ENCODE measurements at places on chromosomes 12 and 14.

GRCh38 chr14:56660677-56661389, 81.2 kb downstream of the TMEM260 start:
- no peak for DNase-seq

- no peak for DNase-seq
Measured at GRCh38 chr12:1603269-1603993, 9.1 kb upstream of the FBXL14 start.

- no peak for DNase-seq
Measured at GRCh38 chr14:100406505-100407131, 83.5 kb downstream of the SLC25A47 start.

GRCh38 chr12:77648716-77649115, 182.0 kb upstream of the NAV3 start:
- DNase-seq = peak; percentile 13

DNA sequence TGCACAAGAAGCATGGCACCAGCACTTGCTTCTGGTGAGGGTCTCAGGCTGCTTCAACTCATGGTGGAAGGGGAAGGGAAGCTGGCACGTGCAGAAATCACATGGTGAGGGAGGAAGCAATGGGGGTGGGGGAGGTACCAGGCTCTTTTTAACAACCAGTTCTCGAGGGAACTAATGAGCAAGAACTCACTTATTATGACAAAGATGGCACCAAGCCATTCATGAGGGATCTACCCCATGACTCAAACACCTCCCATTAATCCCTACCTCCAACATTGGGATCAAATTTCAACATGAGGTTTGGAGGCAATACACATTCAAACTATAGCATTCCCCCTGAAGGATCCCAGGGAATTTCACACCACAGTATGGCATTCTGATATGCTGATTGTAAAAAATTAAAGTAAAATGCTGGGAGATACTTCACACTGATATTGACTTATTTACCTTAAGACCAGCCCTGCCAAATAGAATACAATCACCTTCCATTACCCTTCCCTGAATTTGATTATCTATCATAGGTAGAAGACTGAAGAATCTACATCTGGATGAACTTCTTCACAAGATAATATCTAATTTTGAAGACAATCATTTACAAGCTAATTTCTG, 201.7 kb upstream of the PLXNC1 start:
- peak; percentile 44 for DNase-seq

DNA sequence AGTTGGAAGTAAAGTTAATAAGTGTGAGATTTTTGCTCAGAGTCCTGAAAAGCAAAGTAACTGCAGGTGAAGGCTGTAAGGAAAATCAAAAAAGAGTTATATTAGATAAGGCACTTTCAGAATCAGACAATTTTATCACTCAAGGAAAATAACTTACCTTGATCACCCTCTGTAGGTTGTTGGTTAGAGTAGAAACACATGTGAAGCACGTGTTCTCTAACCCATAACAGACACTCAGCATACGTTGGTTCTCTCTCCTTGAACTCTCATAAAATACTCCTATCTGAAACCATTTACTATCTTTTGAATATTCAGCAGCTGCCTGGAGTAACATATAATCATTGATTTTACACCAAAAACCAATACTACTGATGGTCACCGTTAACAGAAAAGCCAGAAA, 335.5 kb downstream of the KCNH5 start:
- DNase-seq = no peak

DNA sequence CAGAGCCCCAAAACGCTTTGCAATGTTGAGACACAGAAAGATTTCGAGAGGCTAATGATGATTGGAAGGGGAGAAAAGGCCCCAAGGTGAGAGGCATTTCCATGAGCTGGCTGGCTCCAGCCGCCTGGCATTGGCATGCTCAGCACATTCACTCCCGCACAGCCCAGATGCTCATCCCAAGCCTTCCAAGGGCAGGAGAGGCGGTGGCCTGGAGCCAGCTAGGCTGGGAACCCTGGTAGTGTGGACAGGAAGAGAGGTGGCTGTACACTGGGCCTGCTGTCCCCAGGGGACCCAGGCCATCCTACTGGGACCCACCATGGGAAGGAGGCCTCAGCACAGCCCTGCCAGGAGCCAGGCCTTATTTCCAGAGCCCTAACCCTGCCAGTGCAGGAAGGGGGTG, 72.2 kb downstream of the SPTB start:
- DNase-seq = no peak

GRCh38 chr14:29236848-29237247, 470.3 kb downstream of the FOXG1 start:
- DNase-seq = peak; percentile 59

GRCh38 chr12:109711596-109712461, 1.8 kb upstream of the FAM222A start:
- DNase-seq = no peak

DNA sequence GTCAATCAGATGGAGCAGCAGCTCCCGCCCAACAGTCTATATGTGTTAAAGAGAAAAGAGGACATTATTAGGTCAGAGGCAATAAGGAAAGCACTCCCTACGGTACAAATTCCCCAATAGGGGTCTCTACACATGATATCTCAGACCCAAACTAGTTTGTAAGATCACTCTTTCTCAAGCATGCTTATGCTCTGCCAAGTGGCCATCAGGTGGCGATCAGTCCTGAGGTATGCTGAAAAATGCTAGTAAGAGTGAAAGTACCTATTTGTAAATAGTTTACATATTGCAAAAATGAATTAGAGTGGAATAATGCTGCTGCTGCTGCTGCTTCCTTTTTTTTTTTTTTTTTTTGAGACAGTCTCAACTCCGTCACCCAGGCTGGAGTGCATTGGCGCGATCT, 61.0 kb downstream of the CPM start:
- DNase-seq = no peak

GRCh38 chr12:8681129-8681884, 16.5 kb upstream of the RIMKLB start:
- DNase-seq = no peak

DNA sequence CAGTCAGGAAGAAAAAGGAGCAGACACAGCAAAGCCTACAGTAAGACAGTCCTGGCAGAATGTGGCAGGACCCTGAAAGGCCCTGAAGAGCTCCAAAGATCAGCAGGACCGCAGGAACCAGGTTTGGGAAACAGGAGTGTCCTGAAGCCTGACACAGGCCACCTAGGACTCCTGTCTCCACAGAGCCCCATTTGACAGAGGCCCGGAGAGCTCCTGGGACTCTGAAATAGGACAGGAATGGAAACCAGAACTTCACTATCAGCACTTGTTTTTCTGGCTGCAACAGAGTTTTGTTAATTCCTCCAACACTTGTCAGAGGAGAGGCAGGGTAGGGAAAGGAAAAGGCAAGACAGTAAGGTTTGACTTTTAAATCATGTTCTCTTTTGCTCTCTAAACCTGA, 12.9 kb downstream of the STXBP6 start:
- no peak for DNase-seq

DNA sequence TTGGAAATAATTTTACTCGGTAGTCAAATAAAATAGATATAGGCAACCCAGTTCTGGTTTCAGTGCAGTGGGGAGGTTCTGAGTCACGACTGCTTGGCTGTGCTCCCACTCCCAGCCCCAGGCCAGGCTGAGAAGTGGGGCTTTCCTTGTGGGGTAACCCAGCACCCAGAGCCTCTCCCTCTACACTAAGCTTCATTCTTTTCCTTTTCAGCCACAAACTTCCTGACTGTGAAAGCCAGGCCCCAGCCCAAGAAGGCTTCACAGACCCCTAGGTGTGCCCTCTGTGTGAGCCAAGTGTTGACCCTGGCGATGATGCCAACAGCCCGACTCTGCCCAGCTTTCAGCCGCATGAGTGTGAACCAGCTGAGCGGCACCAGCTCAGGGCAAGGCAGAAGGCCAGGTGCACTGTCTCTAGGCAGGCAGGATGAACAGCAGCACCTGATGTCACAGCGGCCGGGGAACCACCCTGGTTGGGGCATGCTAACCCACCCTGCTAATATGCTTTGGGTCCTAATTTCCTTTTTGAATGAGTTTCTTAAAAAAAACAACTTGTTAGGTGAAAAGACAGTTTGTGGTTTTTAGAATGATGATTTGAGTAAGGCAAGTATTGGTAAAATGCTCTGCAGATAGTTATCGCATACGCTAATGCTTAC, 42.2 kb upstream of the ATP23 start:
- no peak for DNase-seq

- no peak for DNase-seq
Measured at GRCh38 chr12:49632986-49633702, 9.8 kb downstream of the PRPF40B start.

DNA sequence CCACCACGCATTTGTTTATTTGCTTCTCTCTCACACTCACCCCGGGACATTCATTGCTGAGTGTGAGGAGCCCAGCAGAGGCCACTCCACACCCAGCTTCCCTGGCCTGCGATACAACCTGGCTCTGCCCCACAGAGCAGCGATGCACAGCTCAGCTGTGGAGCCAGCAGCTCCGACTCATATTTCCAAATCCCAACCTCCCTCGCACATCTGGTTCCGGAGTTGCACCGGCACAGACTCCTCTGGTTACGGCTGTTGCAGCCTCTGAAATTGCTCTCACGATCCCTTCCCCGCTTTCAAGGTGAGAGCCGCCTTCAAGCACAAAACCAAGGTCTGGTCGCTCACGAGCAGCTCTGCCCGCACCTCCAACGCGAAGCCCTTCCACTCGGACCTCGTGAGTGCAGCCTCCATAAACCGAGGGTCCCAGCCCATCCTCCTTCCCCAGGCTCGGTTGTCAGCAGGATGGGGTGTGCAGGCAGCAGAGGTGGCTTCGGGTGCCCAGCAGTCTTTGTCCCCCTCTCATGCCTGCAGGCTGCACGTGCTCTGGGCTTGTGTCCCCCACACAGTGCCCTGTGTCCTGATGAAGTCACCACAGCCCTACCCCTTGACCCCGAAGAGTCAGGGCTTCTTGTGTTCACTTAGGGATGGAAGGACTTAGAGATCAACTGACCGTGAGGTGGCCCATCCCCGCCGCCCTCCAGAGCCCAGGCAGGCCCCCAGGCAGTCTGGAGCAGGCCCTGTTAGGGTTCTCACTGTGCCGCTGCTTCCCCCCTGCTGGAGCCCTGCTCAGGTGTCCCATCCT, 184.3 kb downstream of the ADGRD1 start:
- no peak for DNase-seq

DNA sequence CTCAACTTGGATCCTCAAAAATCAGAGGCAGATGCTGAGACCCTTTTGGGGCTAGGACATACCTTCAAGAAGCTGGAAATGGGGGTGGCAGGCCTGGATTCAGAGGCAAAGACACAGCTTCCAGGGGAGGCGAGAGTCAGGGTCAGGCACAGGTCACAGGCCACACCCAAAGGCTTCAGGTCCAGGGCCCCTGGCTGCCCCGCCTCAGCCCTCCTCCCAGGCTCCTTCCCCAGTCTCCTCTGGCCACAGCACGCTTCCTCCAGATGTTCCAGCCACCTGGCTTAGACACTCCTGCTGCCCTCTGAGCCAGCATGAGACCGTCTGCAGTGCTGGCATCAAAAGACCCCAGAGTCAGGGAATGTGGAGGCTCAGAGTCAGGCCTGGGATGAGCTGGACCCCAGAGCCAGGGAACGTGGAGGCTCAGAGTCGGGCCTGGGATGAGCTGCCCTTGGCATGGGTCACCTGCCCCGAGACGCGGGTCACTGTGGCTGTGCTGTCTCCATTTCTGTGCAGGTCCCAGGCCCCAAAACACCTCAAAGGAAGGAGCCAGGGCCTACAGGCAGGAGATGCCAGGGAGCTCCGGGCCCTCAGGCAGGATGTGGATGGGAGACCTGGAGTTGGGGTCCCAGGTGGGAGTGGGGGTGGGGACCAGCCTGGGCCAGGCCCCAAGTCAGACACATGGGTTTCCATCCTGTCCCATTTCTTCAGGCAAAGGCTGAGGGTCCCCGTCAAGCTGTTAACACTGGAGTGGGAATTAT, 58.9 kb downstream of the DIO3 start:
- DNase-seq = no peak

DNA sequence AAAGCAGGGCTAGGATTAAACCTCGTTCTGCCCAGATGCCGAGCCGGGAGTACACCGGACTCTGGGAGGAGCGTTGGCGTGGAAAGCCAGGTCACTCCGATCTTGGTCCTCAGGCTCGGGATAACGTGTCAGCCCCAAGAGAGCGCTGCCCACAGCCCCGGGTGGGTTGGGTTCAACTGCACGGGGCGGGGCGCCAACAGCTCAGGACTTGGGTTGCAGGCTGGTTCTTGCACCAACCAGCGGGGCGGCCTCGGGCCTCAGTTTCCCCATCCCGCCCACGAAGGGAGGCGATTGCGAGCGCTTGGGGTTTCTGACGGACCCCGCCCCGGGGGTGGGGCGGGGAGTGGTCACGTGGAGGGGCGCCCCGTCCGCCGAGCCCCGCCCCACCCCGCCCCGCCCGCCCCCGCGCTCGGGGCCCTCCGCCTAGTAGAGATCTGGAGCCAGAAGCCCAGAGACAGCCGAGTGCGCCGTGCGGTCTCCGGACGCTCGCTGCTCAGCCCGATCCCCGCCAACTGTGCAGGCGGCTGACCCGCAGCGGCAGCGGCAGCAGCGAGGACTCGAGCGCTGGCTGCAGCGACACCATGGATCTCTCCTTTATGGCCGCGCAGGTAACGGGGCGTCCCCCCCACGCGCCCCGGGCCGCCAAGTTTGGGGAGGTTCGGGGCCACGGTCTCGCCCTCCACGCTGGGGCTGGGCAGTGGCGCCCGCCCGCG, at the start of gene C14orf132:
C14orf132 (plus strand) TSS at position 443 of the 713 bp plus-strand sequence; CDS start at position 582, 139 bp downstream.
- DNase-seq = no peak

- DNase-seq = no peak
Measured at GRCh38 chr12:1593174-1594005, 991 bp downstream of the FBXL14 start.

- no peak for DNase-seq
Measured at GRCh38 chr12:104637604-104638003, 180.9 kb downstream of the CHST11 start.

GRCh38 chr12:80815351-80815750, 98.6 kb downstream of the MYF5 start:
- DNase-seq = no peak

DNA sequence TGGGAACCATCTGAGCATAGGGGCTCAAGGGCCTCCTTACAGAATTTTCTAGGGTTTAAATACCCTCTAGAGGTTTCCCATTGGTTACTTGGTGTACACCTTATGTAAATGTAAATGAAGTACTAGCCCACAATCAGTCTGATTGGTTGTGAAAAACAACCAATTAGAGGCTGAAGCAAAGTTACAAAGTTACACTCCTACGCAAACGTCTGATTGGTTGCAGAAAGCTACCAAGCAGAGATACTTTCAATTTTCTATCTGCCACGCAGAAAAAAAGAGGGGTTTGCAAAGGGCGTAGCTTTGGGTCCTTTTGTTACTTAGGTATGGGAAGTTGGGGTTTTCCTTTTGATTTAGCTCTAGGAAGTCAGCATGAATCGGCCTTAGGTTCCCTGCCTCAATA, 1.8 kb upstream of the TMEM19 start:
- no peak for DNase-seq

GRCh38 chr12:131226345-131227265, 272.9 kb downstream of the ADGRD1 start:
- DNase-seq = no peak

- DNase-seq = no peak
Measured at GRCh38 chr14:74949191-74949601, 6.2 kb downstream of the PGF start.

- DNase-seq = no peak
Measured at GRCh38 chr14:43674273-43674672, 832.8 kb downstream of the FSCB start.

- peak; percentile 77 for DNase-seq
Measured at GRCh38 chr14:64504897-64505794, 576 bp downstream of the ZBTB1 start.

- no peak for DNase-seq
Measured at GRCh38 chr12:132251310-132251709, 78.1 kb downstream of the GALNT9 start.
